ENCODE measurements at places on chromosomes 2 and 18.

DNA sequence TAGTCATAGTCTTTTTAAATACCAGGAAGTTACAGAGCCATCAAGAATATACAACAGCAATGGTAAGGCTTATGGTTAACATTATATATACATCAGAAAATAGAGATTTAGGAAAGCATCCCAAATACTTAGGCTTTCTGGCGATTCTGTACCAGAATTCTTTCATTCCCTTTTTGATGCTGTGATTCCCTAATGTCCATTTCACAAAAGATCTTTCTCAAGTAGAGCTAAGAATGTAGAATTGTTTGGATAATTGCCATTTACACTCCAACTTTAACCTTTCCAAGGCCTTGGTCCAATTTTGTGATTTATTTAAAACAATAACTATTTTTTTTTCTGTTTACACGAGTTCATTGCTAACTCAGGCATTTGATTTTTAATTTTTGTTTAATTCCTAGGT lies 422.2 kb downstream of the MTX2 start:
- no peak for DNase-seq

DNA sequence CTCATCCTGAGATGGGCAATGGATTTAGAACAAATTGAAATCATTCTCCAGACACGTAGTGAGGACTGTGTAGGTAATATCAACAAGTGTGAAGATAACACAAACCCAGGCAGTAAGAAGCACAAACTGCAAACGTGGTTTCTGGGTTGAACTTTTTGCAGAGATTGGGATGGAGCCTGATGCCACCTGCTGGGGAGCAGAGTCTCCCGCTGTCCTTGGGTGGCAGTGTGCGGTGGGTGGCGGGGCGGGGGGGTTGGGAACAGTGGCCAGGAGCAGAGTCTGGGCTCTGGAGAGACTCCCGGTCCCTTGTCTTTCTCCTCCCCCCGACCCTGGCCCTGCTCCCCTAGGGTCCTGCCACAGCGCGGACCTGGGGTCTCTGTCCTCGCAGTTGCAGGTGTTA lies 19.5 kb downstream of the TRAF3IP1 start:
- DNase-seq = no peak

DNA sequence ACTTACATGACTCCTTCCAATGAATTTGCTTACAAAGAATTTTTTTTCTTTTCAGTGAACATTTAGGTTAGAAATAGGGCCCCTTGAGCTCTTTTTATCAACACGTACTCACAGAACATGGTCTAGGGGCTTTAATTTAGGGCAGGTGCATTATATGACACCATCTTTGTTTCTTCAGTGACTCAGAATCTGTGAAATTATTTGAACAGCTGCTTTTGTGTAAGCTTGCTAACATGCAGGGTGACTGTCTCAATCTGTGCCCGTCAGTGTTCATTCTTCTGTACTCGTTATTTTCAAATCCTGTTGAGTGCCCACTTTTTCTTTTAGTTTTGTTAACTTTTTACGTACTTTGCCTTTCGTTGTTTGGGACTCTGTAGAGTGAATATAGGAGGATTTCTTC lies 52.8 kb upstream of the CABYR start:
- no peak for DNase-seq

DNA sequence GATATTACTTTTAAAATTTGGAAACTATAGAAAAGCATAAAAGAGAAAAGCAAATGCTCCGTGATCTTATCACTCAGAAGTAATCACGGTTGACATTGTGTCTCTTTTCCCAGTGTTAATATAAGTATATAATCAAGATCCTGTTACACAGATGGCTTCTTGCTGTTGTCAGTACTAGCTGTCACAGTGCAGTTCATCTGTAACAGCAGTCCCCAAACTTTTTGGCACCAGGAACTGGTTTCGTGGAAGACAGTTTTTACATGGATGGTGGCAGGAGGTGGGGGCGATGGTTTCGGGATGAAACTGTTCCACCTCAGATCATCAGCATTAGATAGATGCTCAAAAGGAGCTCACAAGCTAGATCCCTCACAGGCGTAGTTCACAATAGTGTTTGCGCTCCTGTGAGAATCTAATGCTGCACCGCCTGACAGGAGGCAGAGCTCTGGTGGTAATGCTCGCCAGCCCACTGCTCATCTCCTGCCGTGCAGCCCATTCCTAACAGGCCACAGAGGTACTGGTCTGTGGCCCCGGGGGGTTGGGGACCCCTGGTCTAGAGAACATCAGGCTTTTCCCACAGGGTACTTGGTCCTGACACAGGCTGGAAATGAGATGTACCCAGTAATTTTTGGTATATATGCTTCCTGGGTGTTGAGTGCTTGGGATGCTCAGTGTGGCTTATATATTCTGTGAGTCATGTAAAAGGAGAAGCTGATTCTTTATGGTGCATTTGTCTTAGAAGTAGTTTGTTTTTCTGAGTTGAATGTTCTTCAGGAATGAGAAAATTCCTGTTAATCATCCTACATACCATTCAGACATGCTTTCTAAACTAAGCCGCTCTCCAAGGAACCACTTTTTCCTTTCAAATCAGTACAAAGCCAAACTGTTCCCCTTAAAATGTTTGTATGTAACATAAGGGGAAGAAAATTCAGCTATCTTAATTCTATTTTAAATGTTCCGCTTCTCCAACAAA lies 121.8 kb downstream of the NCK2 start:
- peak; percentile 47 for DNase-seq

DNA sequence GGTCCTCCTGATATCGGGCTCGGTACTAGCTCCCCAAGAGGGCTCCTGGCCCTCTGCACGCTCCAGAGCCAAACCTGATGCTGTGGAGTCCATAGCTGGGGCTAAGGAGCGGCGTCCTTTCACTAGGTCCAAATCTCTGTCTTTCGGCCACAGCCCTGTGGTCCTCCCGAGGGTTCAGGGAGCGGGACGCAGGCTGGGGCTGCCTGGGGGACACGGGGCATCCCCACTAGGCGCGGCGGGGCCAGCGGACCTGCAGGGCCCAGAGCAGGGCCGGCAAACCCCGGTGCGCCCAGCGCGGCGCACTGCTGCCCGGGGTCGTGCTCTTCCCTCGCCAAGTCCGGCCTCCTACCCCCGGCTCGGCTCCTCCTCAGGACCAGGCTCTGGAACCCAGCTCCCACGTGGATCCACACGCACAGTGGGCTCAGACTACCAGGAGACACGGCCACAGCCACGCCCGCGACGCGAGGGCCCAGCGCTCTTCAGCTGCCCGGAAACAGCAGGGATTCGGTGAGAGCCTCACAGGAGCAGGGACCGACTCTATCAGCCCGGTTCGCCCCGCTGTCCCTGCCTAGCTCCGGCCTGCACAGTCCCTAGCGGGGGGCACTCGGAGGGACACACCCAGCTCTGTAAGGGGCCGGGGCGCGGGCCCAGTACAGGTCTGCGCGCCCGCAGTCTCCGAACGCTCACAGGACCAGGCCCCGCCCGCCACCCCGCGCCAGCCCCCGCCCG lies 593 bp downstream of the ZNF514 start:
- peak; percentile 83 for DNase-seq

- DNase-seq = peak; percentile 11
Observed at GRCh38 chr2:83233781-83234180, 1225.3 kb downstream of the SUCLG1 start.

DNA sequence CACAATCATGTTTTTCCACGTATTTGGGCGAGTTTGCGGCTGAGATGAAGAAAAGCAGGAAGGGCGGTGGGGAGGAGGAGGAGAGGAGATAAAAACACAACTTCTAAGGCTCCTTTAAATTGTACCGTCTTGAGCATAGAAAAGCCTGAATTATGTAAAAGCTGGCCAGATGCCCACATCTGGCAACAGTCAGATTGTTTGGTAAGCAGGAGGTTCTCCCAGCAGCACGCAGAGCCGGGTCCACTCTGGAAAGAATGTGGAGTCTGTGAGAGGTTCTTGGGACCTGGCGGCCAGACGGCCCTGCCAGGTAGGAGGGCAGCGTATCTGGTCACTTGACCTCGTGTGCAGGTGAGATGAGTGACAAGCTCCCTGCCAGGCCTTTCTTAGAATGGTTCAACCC lies 215.3 kb upstream of the APCDD1 start:
- DNase-seq = no peak

GRCh38 chr2:212424082-212424481 lies 114.5 kb downstream of the ERBB4 start:
- no peak for DNase-seq

GRCh38 chr18:76569644-76570419 lies 74.8 kb upstream of the ZNF516 start:
- DNase-seq = no peak

- no peak for DNase-seq
Observed at GRCh38 chr18:80187956-80188642, 59.2 kb downstream of the PARD6G start.

GRCh38 chr2:203550266-203550665 lies 15.2 kb upstream of the RAPH1 start:
- no peak for DNase-seq

GRCh38 chr2:98585386-98585785 lies 22.9 kb downstream of the COA5 start:
- DNase-seq = no peak

DNA sequence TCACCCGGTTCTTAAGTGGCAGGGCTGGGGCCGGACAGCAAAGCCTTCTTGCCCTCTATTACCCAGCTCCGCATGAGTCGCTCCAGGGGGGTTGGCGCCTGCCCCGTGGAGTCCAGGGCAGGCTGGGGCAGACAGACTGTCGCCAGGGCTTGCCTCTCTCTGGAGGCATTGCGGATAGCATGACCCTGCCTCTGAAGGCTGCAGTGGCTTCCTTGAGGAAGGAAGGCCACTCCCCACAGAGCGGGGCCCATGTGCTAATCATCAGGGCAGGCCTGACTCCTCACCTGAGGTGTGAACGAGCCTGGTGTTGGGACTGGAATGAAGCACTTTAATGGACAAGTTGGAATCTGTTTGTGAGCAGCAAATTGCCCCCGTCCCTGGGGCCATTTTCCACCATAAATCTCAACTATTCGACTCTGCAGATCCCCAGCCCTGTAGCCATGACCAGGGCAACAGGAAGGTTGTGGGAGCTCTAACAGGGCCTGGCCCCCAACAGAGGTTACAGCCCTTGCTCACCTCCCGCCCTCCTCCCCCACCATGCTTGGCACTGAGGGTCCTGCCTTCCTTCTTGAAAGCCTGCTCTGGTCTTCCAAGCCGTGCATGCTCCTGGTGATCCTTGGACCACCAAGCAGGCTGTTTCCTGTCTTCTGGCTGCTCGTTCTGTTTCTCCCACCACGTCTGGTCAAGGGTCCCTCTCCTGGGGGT lies 144.9 kb upstream of the HAAO start:
- no peak for DNase-seq

DNA sequence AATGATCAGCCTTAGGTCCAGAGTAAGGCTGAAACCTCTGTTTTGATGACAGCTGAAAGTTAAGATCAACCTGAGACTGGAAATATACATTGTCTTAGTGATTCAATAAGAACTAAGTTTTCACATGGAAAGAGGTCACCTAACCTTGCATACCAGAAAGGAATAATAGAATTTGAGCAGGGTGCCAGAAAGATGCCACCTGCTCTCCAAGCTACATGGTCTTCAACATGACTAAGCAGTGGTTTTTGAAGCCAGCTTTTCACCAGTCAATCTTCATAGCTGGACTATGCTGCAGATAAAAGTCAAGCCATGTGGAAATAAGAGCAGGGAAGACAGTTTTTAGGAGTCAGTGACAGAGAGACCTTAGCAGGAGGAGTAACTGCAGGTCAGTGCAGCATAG lies 589.4 kb upstream of the SYT4 start:
- DNase-seq = no peak

DNA sequence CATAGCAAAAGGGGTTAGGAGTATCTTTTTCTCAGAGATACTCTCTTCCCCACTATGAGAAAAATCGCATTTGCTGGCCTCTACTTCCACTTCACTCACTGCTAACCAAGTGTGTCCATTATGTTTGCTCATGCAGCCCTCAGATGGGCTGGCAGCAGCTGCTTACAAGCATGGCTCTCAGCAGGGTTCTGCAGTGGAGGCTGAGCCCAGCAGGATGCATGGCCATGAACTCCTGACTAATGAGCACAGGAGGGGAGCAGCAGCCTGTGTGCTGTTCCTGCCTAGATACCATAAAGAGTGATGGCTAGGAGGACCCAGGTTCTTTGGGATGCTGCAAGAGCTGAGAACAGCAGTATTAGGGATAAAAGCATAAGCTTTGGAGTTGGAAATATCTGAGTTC lies 316.9 kb upstream of the THSD7B start:
- peak; percentile 78 for DNase-seq

GRCh38 chr2:22673529-22673928 lies 711.5 kb upstream of the KLHL29 start:
- DNase-seq = no peak

DNA sequence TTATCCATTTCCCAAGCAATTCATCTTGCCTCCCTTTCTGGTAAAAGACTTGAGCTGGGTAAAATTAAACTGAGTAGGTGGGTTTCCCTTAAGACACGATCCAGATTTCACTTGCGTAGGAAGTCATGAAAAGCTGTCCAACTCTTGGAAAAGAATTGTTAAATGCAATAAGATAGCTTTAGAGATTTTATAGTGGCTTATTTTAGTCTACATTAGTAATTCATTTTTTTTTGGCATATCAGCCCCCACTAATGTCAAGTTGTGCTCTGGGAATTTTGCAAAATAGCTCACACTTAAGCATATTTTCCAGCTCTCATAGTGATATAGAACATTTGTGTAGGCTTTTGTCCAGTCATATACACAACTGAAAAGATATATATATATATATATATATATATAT lies 344.7 kb upstream of the FIGN start:
- no peak for DNase-seq

DNA sequence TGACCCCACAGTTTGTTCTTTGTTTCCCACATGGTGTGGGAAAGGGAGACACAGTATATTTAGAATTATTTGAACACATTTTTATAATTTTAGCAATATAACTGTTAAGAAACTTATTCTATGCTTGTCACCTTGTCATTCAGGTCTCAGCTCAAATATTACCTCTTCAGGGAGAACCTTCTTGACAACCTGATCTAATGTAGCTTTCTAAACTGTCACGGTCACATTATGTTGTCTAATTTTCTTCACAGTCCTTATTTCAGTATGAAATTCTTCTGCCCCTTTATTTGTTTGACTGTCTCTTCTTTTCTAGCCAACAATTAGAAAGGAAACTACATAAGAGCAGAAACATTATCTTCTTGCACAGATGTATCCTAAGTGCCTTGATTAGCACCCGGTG lies 304.3 kb upstream of the PARD3B start:
- no peak for DNase-seq

- no peak for DNase-seq
Observed at GRCh38 chr2:239164335-239164871, 236.4 kb downstream of the HDAC4 start.

- no peak for DNase-seq
Observed at GRCh38 chr2:101823347-101823791, 125.9 kb downstream of the MAP4K4 start.
